ENCODE measurements at places on chromosomes 7 and 10. TPM values are rescaled to one million over a fixed set of nuclear protein-coding genes. Genes with fewer than 3 reads are reported as not detected.

The CLCN1 gene
- total RNA-seq = 0.13 TPM

The TIMM23 gene
- total RNA-seq = 97.1 TPM

The RARRES2 gene
- total RNA-seq = 377 TPM

The HHEX gene
- total RNA-seq = 11.0 TPM

The FANK1 gene
- 3.0 TPM for total RNA-seq
